ENCODE measurements at places on chromosomes 7 and 10.

DNA sequence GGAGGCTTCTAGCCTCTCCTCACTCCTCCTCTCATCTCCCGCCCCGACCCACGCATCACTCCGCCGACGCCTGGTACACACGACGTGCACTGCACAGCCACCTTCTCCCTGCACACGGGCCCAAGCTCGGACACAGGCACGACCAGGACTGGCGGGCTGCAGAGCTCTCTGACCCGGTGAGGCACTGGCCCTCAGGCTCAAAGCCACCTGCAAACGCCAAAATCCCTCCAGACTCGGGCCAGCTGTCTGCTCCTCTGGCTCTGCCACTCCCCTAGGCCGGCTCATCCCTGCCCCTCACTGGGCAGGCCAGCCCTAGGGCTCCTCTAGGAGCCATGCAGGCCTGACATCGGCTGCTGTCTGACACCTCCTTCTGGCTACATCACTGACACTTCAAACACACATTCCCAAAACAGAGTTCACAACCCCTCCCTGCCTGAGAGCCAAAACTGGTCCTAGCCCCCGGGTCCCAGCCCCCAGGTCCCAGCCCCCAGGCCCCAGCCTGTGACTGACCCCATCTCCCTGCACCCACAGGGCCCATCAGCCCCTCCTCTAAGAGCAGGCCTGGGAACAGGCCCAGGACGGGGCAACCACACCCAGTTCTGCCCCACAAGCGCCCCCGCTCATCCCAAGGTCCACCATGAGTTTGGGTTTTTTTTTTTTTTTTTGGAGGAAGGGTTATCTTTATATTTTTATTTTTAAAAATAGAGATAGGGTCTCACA is 35.1 kb downstream of the MAD1L1 start:
- DNase-seq = no peak

DNA sequence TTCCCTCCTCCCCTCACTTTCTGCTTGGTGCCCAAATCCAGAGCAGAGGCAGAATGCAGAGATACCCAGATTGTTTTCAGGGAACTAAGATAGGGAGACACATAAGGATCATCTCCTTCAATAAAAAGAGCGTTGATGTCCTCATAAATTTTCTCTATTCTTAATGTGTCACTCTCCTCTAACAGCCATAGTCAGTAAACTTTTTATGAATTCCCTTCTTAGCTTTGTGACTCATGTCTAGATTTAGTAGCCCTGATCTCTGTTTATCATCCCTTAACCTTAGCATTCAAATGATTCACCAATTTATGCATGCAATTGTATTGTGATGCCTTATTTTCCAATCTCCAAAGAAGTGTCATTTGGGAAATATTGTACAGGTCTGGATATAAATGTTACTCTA is 995.5 kb upstream of the C7orf33 start:
- no peak for DNase-seq

DNA sequence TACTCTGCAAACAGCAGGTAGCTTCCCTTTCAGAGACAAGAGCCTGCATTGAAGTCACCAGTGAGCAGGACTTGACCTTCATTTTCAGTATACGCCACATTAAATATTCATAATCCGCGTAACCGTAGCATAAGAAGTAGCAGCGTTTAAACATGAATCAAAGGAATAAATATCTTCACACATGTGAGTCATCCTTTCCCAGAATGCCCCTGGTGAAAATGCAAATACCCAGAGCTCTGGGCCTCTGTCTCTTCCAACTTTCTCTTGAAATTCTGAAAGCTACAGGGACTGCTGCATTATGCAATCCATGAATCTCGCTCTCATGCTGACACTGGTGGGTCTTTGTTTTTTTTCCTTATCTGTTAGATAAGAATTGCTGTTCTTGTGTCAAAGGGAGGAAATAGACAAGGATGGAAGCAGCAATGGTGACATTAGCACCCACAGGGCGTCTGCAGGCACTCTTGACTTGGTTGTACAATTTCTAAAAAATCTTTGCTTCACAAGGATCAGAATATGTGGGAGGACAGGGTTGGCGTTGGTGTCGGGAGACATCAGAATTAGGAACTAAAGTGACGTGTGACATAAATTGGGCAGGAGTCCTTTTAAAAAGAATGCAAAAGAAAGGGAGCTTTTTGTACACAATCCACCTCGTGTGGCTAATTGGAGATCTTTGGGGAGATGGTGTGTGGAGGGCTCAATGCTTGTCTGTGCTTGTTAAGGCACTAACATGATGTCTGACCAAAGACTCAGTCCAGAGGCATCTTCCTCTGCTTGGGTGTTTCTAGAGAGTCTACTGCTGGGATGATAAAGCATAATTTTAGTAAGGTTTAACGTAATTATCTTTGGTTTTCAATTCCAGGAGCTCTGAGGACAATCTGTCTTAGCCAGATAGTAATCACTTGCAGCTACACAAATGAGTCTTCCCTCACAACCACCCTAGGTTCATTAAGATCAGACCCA is 390.3 kb downstream of the KCNMA1 start:
- no peak for DNase-seq

DNA sequence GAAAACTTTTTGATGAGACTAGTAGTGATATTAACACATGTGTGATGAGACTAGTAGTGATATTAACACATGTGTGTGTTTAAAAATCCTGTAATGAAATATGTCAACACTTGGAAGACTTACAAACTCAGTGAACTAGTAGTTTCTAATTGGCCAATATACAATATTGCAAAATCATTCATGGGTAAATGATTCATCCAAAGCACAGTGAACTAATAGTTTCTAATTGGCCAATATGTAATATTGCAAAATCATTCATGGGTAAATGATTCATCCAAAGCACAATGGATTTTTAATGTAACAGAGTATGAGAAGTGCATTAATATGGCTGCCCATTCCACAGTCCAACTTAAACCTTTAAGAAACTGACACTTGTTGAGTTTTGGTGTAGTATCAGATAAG is 77.8 kb downstream of the ATAD1 start:
- no peak for DNase-seq

DNA sequence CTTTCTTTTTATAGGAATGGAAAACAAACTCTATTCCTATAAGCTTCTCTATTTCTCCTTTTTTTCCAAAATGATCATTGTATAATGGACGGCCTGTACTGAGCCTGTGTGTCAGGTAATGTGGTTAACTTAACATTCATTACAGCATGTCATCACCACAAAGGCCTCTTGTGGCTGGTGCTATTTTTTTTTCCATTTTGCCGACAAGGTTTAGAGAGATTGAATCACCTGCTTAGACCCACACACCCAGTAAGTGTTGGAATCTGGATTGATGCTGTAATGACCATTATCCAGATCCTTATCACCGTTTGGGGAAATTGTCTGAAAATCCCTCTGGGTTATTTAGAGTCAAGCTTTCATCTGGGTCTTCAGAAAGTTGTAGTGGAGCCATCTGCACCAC is 18.5 kb downstream of the AKR1B15 start:
- no peak for DNase-seq

DNA sequence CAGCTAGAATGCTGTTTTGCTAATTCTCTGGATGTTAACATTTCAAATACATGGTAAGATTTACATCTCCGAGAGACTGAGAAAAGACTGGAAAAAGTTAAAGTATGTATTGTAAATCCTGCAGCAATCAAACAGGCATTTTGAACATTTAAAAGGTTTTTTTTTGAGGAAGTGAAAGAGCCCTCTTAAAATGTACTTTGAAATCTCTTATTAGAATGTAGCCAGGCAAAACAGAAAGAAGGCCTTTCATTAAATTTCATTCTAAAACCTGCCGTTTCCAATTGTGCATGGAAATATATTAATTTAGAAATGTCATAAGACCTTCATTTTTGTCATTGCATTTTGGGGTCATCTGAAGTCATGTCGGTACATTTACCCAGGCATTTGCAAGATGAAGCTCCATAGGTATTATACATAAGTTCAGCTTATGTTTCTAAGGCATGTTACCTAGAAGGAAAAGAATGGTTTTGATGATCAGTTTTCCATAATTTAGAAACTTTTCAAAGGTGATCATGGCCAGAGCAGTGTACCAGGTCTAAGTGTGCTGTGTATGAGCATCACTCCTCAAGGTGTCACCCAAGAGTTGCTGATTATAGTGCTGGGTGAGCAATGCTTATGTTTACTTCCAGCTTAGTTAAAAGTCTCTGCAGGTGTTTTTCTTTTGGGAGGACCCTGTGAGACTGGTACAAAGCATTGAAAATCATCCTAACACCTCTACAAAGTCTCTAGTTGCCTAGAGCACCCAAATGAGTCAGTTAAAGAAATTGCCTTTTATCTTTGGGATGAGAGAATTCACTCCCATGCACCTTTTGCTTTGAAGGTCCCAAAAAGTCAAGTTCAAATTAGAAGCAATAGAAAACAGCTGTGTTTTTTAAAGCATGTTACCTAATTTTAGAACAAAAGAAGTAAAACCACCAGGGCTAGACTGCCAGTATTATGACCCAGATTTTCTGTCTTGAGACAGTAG is 7.1 kb downstream of the ZNF736 start:
- no peak for DNase-seq

DNA sequence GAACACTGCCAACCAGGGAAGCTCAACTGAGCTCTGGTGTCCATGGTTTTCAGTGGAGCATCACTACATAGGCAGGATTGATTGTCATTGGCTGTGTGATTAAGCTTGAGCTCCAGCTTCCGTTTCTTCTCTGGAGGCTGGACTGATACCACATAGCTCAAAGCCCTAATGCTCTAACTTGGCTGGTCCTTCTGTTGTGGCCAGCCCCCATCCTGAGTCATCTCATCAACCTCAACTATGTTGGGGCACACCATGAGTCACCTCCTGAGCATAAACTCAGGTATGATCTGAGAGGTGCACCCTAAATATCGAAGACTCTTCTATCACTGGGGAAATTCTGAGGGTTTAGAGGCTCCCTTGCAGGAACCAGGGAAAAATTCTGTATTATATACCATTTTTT is 114.5 kb upstream of the INHBA start:
- no peak for DNase-seq

GRCh38 chr7:115682507-115682906 is 348.1 kb downstream of the TFEC start:
- DNase-seq = no peak

DNA sequence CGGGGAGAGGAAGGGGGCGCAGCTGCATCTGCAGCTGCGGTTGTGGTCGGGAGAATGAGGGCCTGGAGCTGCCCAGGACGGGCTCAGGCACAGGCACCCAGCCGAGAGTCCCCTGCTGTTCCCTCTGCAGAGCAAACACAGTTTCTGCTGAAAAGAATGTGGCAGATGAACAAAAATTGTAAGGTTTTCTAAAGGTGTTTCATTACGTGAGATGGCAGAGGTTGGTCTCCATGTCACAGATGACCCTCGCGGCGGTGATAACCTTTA is 456.2 kb downstream of the DNAJB6 start:
- DNase-seq = no peak

GRCh38 chr7:45182856-45183710 is 25.5 kb downstream of the RAMP3 start:
- no peak for DNase-seq

GRCh38 chr10:89228146-89228545 is 21.0 kb upstream of the CH25H start:
- no peak for DNase-seq

- DNase-seq = no peak
These were observed 212.6 kb downstream of the CACNA2D1 start for GRCh38 chr7:82230811-82231581.

GRCh38 chr10:124379609-124380193 is 39.0 kb downstream of the OAT start:
- no peak for DNase-seq

DNA sequence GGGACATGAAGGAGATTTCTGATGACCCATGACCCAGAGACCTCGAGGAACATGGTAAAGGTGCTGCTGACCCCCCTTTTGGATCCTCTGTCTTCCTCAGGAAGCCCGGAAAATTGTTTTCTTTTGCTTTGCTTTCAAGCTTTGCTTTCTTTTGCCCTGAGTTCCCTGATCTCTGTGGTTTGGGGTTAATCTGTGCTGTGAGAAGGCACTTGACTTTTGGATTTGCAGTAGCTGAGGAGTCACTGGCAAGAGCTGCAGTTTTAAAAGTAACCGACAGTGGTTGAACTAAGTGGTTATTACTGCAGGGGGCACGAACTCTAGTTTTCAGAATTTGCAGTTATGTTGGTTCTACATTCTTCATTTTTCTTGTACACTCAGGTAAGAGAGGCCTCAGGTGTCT is 53.0 kb downstream of the PDZD8 start:
- no peak for DNase-seq

GRCh38 chr7:138875794-138876193 is 77.8 kb upstream of the ATP6V0A4 start:
- DNase-seq = peak; percentile 20

- DNase-seq = no peak
These were observed 36.7 kb upstream of the NFKB2 start for GRCh38 chr10:102358712-102359382.

- DNase-seq = no peak
These were observed 13.1 kb downstream of the UMAD1 start for GRCh38 chr7:7653593-7654187.

DNA sequence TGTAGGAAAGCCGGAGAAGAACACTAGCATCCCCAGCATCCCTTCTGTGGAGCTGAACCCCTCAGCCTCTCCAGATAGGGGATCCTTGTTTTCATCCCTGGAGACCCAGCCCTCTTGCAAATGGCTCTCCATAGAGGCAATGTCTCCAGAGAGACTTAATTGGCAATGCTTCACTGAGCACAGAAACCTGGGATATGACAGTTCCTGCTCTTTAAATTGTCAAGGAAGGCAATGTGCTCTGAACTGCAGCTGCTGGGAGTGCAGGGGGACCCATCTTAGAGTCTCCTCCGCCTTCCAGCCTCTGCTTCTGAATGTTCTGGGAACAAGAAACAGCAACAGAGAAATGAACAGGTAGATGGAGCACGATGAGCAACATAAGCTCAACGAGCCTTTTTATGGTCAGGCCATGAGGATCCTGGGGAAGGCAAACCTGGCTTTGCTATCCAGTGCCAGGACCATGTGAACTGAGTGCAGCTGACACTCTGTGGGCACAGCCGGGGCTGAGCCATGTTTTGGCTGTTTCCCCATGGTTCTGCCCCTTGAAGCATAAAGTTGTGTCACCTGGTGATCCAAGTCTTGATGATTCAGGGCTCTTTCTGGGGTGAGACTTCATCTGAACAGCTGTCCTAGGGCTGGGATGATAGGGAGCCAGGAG is 481.0 kb downstream of the PLXNA4 start:
- no peak for DNase-seq

GRCh38 chr10:26556748-26557640 is 118.9 kb downstream of the APBB1IP start:
- no peak for DNase-seq

DNA sequence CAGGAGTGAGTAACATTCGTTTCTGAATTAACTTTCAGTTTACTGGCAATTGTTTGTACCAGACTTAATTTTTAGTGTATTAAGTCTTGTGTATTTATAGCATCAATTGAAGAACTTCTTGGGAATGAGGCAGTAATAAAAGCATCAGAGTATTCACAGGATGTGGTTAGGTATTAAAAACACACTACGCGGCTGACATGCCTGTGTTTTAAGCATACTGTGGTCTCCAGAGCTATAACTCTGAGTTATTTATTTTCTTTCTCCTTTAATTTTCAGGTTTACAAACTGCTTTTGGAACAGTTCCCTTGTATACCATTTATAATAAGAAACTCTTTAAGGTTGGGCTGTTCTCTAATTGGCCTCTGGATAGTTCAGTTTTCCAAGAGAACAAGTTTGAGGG is 626.1 kb upstream of the NRG3 start:
- DNase-seq = no peak

GRCh38 chr10:6640433-6641040 is 60.5 kb upstream of the PRKCQ start:
- no peak for DNase-seq

Measured in stimulated activated CD4-positive, alpha-beta T cell treated with anti-CD3 and anti-CD28 coated beads, Interleukin-1b, Interleukin-23, amount 100 ng/mL, for 1 hour (primary cell).